Cerebellum (tissue), 4 donors: ENCODE measurements at places on chromosomes 2 and 18. TPM values are rescaled to one million over a fixed set of nuclear protein-coding genes. Genes with fewer than 3 reads are reported as not detected.

GRCh38 chr2:36951574-36951973, 14.8 kb downstream of the STRN start:
- no peak for DNase-seq

SOCS6 gene
- 34.0 TPM for total RNA-seq

ZNF512 gene
- total RNA-seq: 40.4 TPM

DNA sequence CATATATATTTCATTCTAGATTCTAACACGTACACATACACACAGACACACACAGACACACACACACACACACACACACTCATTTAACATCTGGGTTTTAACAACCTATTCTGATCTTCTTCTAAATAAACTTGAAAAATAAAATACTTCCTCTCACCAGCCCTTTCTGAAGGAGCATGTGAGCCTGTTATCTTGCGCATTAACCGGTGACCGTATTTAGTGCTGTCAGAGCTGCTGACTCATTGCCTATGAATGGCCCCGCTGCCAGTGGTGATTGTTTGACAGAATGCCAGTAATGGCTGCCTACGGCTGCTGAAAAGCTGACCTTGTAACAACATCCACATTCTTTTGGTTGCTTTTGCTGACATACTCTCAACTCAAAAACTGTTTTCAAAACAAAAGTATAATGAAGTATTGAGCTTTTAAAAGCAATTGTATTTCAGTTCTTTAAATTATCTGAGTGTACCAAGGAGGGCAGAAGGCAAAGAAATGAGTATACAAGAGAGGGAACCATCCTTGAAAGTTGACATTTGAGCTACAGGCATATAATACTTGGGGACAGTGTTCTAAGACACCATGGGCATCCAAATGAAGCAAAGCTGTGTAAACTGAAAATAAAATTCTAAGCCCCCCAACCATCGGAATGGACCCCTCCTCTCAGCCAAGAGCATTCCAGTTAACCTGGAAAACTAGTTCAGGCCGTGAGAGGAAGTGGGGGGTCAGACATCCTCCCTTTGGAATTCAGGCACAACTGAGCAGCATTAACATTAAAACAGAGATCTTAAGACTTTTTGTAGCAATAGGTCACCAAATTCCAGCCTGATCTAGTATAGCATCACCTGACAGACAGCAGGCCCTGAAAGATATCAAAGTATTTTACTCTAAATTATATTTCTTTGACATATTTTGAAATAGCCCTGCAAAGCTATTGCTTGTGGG, 50.2 kb upstream of the DTNA start:
- DNase-seq: no peak

- no peak for DNase-seq
These were observed 11.1 kb upstream of the CNNM3 start for GRCh38 chr2:96804986-96805385.
